ENCODE measurements at places on chromosomes 2 and 18.

GRCh38 chr2:127083819-127084503 is 23.0 kb downstream of the BIN1 start:
- DNase-seq, result peak; percentile 69

GRCh38 chr18:59008302-59008974 is 131.2 kb upstream of the SEC11C start:
- no peak for DNase-seq

- DNase-seq, result peak; percentile 26
Observed at GRCh38 chr2:168030862-168031624, 216.4 kb downstream of the STK39 start.

- DNase-seq, result no peak
Observed at GRCh38 chr2:51231071-51231470, 199.1 kb upstream of the NRXN1 start.

DNA sequence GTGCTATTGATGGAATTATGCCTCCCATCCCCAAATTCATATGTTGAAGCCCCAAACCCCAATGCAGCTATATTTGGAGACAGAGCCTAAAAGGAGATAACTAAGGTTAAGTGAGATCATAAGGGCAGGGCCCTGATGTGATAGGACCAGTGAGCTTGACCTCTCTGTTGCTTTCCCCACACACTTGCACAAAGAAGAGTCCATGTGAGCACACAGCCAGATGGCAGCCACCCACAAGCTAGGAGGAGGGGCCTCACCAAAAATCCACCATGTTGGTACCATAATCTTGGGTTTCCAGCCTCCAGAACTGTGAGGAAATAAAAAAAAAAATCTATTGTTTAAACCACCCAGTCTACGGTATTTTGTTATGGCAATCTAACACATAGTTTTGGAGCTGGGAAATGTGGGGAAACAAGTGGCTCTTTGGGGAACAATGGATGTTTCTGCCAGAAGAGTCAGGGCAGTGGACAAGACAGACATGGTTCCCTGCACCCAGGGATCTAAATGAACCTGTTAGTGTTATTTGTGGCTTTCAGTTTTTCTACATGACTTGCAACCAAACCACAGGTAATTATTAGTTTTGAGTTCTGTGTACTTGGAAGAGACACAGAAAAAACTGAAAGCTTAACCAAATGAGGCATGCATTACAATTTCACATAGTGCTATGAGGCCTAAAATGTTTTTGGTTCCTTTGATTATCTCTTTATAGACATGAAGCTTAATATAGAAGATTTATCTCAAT is 259.1 kb downstream of the LTBP1 start:
- no peak for DNase-seq

DNA sequence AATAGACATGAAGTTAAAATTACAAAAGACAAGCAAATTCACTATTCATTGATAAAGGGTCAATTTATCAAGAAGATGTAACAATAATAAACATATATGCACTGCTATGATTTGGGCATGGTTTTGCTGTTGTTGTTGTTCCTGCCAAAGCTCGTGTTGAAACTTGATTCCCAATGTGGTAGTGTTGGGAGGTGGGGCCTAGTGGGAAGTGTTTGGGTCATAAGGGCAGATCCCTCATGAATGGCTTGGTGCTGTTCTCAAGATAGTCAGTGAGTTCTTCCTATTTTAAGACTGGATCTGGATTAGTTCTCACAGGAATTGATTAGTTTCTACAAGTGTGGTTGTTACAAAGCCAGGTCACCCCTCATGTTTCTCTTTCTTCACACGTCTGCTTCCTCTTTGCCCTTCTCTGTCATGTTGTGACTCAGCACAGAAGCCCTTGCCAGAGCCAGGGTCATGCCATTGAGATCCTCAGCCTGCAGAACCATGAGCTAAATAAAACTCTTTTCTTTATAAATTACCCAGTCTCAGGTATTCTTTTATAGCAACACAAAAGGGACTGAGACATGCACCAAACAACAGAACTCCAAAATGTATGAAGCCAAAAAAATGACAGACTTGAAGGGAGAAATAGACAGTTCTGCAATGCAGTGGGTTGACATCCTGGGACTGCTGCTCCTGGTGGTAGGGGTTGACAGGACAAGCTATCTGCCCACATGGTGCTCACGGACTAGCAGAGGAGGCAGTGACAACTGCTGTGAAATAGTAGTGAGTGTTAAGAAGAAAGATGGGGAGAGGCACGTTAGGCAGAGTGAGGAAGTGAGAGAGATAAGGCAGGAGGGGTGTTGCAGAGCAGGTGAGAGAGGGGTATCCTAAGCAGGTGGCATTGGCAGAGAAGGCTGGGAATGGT is 18.6 kb upstream of the SKA1 start:
- no peak for DNase-seq

DNA sequence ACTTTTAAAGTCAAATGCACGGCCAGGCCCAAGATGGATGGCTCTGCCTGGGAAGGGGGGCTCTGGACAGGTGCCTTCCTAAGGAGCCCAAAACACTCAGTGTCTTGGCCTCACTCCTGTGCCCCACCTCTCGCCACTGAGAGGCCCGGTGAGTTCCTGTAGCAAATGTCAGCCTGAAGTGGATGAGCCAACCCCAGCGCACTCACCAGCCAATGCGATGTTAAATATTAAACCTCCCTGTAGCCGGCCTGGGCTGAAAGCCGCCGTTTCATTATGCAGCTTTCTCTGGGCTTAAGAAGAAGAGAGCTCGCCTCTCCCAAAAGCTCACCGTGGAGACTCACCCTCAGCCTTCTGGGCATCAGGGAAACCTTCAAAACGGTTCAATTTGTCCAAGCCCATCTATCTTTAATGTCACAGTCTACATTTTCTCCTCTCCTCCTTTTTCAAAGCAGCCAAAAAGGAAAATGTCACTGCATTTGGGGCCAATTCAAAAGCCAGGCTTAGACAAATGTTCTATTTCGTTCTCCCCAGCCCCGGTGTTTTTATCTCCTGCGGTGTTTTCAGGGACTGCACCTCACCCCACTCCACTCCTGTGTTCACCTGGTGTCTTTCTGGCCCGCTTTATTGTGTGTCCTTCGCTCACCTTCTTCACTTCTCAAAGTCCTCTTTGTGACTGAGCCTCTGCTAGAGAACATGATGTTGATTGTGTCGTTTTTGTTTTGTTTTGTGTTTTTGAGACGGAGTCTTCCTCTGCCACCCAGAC is 124.0 kb downstream of the NRP2 start:
- DNase-seq, result no peak

GRCh38 chr2:201797175-201797840 is 9.0 kb upstream of the CDK15 start:
- peak; percentile 63 for DNase-seq

- DNase-seq, result no peak
Observed at GRCh38 chr2:109280804-109281203, 151.8 kb downstream of the SH3RF3 start.

GRCh38 chr2:46512185-46512584 is 32.8 kb downstream of the TMEM247 start:
- DNase-seq, result no peak

DNA sequence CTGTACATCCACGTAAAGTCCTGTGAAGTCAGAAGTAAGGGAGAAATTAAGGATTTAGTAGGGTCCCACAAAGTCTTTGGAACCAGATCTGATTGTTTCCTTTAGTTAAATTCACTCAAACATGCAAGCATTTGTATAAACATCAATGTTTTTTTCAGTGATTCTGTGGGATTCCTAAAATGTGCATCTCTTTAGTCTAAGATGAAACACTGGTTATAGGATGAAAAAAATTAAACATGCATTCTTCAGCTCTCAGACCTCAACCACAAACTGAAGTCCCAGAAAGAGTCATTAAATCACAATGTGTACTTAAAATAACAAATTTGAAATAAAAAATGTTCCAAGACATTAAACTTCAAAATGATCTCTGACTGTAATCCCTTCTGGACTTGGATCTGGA is 76.5 kb upstream of the APCDD1 start:
- DNase-seq, result peak; percentile 81
